ENCODE measurements at places on chromosomes 12 and 14. TPM values are rescaled to one million over a fixed set of nuclear protein-coding genes. Genes with fewer than 3 reads are reported as not detected.
A peak's percentile ranks its signal among the peaks of the same experiment; 100 is the strongest.

DNA sequence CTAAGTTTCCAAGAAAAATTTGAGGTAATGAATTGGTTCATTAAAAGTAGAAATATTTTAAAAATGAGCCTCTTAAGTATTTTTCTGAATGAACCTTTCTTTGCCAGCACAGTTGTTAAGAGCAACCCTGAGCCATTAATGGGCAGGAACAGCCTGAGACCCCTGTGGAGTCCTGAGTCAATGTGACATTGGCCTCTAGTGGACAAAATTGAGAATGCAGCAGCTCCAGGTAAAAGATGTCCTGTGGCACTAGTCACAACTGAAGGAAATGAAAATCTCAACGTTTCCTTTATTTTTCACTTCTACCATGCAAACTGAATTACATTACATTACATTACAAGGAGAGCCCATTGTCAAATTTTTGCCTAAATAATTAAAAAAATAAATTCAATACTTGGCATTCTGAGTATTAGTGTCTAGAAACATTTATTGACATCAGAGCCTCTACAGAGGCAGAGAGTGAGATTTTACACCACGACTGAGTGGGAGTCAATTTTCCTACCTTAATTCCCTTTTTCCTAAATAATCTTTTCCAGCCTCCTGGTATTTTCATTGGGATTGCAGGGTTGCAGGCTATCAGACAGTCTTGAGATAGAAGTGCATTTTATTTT, 135.7 kb downstream of the PPM1H start:
- DNase-seq, result peak; percentile 68

DNA sequence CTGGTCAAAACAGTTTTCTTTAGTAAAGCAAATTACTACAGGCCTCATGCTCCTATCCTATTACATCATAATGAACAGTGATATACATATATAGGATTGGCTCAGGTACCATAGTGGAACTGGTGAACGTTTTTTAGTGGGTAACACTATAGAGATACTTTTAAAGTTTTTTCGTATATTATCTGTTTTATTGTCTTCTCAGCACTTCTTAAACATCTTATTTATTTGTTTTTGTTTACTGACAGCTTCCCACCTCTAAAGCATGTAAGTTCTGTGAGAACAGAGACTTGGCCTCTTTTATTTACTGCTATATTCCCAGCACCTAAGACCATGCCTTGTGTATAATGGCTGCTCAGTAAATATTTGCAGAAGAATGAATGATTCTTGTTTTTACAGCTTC, 81.1 kb upstream of the PSMA6 start:
- no peak for DNase-seq

- DNase-seq, result no peak
Measured at GRCh38 chr12:2654311-2654710, 140.5 kb upstream of the FKBP4 start.

DNA sequence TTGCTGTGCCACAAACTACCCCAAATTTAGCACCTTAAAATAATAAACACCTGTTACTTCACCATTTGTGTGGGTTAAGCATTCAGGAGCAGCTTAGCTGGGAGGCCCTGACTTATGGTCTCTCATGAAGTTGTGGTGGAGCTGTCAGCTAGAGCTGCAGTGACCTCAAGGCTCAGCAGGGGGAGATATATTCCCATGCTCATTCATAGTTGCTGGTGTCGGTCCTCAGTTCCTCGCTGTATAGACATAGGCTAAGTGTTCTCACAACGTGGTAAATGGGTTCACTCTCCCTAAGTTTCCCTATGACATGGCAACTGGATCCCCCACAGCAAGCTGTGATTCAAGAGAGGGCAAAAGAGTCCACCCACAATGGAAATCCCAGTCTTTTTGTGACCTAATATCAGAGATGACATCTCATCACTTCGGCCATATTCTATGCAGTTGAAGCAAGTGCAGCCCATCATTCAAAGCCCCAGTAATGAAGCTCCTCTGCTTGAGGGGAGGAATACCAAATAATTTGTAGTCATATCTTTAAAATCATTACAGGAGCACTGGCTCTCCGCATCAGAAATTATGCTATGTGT, 41.1 kb downstream of the PRB3 start:
- DNase-seq, result peak; percentile 7

DNA sequence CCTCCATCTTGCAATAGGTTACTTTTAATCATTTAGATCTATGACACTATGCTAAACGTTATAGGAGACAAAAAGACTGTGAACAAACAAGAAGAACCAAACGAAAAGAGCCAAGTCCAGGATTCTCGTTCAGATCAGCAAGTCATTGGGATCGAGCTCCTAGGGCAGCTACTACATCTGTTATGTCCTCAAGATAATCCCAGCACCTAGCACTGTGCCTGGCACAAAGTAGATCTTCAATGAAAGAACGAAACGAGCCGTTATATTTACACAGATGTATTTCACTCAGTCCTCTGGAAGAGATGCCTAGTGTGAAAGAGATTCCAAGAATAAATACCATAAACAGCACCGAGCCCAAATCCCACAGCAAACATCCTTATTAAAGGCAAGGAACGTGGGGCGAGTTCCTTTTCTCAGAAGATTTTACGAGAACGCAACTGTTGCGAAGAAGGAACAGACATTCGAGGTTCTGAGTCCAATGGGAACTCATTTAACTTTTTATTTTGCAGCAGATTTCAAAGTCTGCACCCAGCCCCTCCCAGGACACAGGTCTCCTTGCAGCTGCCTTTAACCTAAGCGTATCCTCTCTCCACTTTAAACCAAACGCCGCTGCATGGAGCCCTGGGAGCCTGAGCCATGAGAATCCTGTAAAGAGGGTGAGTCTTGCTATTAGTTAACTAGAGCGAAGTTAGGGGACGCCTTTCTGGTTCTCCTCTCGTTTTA, 544 bp upstream of the TDP1 start:
- no peak for DNase-seq

DNA sequence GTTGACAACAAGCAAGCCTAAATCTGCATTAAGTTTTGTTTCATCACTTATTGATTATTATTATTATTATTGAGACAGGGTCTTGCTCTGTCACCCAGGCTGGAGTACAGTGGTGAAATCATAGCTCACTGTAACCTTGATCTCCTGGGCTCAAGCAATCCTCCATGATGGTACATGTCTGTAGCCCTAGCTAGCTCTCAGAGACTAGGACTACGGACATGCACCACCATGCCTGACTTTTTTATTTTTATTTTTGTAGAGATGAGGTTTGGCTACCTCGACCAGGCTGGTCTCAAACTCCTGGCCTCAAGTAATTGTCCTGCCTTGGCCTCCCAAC, 35.7 kb upstream of the STK38L start:
- DNase-seq, result no peak

DNA sequence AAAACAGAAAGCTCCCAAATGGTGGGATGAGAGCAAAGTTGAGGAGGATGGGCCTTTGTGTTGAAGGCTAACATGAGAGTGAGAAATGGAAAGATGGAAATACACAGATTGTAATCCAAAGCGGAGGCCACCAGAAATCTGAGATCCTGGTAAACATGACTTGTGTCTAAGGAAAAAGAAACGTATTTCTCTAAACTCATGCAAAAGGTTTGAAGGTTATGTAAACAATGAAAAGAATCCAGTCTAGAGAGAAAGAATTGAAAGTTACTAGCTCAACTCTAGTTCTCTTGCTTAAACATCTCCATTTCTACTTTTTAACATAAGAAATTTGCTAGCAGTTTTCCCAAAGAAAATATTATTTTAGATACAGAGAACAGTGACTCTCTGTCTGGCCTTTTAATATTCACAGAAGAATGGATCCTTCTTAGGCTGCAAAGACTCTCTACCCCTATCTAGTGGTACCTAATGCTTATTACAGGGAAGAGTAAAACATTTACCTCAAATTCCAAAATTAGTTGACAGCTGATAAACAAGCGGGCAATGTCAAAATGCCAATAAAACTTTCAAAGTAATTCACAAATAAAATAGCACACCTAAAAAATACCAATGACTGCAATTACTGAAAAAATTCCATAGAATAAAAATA, 75.8 kb upstream of the SOX5 start:
- DNase-seq, result no peak

DNA sequence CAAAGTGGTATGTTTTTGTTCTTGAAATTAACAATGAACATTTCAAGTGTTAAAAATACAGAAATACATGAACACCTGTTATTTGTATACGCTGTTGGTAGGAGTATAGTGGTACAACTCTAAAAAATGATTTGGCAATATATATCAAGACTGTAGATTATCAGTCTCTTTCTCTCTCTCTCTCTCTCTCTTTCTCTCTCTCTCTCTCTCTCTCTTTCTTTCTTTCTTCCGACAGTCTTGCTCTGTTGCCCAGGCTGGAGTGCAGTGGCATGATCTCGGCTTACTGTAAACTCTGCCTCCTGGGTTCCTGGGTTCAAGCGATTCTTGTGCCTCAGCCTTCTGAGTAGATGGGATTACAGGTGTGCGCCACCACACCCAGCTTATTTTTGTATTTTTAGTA, 12.6 kb downstream of the HEBP1 start:
- no peak for DNase-seq

GRCh38 chr12:50845021-50845647, 2.4 kb downstream of the TMPRSS12 start:
- DNase-seq, result no peak

- no peak for DNase-seq
Measured at GRCh38 chr14:86933460-86933859, 1059.5 kb downstream of the GALC start.

DNA sequence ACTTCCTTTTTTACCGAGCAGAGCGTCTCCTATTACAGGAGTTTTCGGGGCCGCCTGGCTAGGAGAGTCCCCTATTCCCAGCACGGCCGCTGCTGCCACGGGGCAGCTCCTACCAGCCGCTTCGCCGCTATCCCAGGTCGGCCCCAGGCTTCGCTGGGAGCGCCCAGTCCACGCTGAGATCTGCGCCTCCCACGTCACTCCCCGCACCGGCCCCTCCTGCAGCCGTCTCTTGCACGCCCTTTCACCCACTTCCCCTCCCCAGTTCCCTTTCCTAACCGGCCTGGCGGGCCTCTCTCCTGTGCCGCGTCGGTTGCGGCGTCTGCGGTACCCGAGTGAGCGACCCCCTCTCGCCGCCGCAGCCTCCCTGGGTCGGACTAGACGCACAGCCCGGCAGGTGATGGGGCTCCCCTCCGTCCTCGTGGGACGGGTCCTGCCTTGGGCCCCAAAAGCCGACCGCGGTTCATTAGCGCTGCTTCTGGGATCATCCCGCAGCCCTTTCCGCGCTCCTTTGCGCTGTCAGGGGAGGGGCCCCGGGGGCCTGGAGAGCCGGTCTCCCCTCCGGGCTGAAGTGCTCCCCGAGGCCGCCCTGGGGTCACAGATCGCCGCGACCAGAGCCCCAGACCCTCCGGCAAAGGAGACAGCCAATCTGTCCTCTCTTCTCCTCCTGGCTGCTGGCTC, 1318.4 kb downstream of the TMEM121 start:
- no peak for DNase-seq

DNA sequence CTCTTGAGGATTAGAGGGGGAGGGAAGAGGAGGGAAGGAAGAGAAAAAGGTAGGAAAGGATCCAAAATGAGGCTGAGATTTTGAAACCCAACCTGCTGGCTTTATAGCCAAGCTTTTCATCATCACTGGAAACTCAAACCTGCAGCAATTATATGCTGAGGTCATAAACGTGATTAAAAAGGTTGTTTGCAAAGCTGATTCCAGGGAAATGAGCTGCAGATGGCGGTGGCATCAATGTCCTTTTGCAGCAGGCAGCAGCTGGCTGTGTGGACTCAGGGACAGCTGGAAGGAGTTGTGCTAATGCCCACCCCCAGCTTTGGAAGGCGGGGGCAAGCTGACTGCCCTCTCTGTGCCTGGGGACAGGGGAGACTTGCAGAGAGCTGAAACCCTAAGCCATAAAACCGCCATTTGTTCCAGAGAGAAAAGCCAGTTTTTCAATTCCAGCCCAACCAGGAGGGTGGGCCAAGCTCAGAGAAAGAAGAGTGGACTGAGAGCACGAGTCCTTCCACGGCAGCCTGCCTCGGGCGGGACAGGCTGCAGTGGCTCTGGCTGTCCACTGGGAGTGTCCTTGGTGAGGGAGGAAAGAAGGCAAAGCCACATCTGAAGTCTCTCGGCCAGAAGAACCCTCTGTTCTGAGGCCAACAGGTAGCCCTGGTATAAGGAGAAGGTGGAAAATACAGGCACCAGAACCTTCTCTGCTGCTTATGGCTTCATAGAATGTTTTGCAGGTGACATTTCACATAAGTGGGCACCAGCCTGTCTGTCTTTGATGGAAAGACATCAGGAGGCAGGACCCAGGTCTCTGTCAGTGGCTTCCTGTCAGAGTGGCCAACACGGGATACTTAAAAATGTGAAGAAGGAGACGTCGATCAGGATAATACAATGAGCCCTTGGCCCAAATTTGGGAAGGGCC, 90.7 kb downstream of the SINHCAF start:
- DNase-seq, result peak; percentile 41

DNA sequence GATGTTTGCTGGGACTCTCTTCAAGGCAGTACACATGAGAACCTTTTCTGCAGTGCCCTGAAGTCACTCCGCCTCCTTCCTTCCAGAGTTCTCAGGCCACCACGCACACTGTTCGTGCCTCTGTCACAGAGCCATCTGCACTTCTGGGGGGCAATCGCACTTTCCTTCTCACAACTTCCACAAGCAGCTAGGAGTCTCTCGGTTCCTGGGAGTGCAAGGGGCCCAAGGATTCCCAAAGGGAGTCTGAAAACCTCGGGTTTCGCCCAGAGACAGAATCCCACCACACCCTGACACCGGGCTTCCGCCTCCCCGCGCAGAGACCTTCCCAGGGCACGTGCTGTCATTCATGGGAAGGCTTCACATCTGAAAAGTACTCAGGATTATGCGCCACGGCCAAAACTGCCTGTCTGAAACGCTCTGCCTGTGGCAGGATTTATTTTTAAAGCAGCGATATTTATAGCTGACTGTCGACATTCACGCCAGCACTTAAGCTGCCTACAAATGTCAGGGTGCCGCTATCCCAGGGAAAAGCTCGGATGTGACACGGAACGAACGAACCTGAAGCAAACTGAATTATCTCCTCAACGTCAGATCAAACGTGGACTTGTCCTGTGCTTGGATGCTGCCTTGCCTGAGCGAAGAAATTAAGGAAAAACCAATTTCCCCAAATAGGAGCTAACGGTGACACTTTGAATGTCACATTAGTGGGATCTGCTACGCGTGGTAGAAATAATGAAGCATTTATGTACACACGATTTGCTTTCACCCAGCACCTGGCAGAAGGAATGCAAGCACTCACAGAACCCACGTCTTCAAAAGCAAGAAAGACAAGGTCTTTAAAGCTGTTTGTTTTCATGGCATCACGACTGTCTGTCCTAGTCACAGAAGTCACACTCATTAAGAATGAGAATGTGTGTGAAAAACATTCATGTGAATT, 154.0 kb downstream of the PIWIL1 start:
- peak; percentile 67 for DNase-seq

- no peak for DNase-seq
Measured at GRCh38 chr12:92695577-92695976, 7.2 kb upstream of the PLEKHG7 start.

- DNase-seq, result no peak
Measured at GRCh38 chr12:92055877-92056276, 89.8 kb downstream of the BTG1 start.

- no peak for DNase-seq
Measured at GRCh38 chr14:70955543-70956480, 48.6 kb downstream of the PCNX1 start.

The AHNAK2 gene
- 4.3 TPM for total RNA-seq

The OAS3 gene
- total RNA-seq, result 18.5 TPM

The OR6C2 gene
- not detected for total RNA-seq

The KCNMB4 gene
- total RNA-seq, result 0.09 TPM

The MAP4K5 gene
- 199 TPM for total RNA-seq

The TDRD9 gene
- 2.2 TPM for total RNA-seq

The ANKRD33 gene
- not detected for total RNA-seq

The ANO6 gene
- 88.8 TPM for total RNA-seq

The KERA gene
- 72.5 TPM for total RNA-seq

The FOXG1 gene
- not detected for total RNA-seq

The CD4 gene
- not detected for total RNA-seq

The KCNH3 gene
- total RNA-seq, result 0.08 TPM

The JDP2 gene
- 98.3 TPM for total RNA-seq
